ENCODE measurements at places on chromosomes 13 and 19. TPM values are rescaled to one million over a fixed set of nuclear protein-coding genes. Genes with fewer than 3 reads are reported as not detected.

GRCh38 chr13:113900646-113901045 lies 36.8 kb upstream of the GAS6 start:
- no peak for DNase-seq

DNA sequence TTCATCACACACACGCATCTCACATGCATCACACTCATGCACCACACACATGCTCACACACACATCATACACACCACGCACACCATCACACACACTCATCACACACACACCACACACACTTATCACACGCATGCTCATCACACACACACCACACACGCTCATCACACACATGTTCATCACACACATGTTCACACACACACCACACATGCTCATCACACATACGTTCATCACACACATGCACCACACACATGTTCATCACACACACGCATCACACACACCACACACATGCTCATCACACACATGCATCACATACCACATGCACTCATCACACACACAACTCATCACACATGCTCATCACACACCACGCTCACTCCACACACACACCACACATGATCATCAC lies 46.9 kb downstream of the C1QTNF9 start:
- DNase-seq, result no peak

DNA sequence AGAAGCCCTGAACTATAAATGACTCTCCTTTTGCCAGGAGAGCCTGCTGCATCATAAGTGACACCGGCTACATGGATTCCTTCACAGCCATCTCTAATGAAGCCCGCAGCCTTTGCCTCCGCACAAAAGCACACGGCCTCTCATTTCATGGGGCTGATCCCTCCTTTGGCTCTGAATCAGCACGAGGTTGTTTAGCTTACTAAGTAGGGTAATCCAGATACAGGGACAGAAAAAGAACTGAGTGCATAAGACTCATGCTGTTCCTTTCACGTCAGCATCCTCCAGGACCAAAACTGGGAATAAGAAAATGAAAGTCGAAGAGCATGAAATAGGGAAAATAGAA lies 136.3 kb downstream of the DCT start:
- DNase-seq, result no peak

GRCh38 chr19:5002143-5002542 lies 33.2 kb downstream of the KDM4B start:
- DNase-seq, result no peak

DNA sequence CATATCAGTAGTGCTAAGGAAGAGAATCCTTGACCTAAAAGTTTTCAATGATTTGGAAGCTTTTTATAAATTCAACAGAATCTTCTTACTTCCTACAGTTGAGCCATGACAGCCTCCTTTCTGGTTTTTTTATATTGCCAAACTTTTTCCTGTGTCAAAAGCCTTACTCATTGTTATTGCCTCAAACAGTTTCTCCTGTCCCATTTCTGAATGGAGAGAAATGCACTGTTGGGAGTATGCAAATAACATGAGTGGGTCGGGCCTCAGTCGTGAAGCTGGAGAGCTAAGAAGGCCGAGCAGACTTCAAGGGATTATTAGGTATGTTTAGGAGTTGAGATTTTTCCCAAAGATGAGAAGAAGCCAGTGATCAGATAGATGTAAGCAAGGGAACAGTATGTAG lies 766.4 kb upstream of the KLHL1 start:
- DNase-seq, result no peak

The RDH8 gene
- not detected for total RNA-seq

The ZIK1 gene
- total RNA-seq, result 6.5 TPM

GRCh38 chr19:44260343-44260681 lies 626 bp downstream of the ZNF233 start:
- no peak for DNase-seq

DNA sequence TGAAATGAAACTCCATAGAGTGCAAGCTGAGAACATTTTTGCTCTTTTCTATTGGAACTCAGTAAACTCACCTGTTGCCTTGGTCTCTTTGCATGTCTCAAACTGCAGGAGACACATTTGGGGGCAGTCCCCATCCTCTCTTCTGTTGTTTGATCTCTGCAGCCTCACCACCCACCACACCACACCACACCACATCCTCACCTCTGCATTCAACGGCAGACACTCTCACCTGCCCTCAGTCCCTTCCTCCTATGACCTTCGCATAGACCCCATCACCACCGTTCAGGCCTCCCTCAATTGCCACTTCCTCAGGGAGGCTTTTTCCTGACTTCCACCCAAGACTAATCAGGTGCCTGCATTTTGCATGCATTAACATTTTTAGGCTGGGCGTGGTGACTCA lies 14.4 kb upstream of the TPM4 start:
- no peak for DNase-seq
